ENCODE measurements at places on chromosomes 3 and 15.
A peak's percentile ranks its signal among the peaks of the same experiment; 100 is the strongest.

DNA sequence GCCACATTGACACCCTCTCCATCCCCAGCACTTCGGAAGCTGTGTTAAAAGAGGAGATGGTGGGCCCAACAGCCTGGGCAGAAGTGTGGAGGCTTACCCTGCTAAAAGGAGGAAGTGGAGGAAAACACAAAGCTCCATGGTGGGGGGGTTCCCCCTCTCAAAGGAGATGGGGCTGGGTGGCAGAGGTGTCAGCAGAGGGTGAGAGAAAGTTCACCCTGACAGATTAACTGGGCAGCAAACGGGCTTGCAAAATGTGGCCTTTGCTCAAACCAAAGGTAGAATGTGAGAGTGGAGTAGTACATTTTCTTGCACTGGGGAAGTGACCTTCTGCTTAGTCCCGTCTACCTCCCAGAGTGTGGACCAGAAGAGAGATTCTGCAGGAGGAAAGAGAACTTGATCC, 44.7 kb downstream of the MYO1E start:
- DNase-seq: no peak

- DNase-seq: peak; percentile 94
Measured at GRCh38 chr3:15601399-15602145, at the start of the genes BTD and HACL1. Gene BTD, plus strand, starts transcription at chr3:15601745. Its CDS starts 33,695 bp downstream, at chr3:15635440. Gene HACL1, minus strand, starts transcription at chr3:15601569. Its CDS starts 106 bp downstream, at chr3:15601463.

DNA sequence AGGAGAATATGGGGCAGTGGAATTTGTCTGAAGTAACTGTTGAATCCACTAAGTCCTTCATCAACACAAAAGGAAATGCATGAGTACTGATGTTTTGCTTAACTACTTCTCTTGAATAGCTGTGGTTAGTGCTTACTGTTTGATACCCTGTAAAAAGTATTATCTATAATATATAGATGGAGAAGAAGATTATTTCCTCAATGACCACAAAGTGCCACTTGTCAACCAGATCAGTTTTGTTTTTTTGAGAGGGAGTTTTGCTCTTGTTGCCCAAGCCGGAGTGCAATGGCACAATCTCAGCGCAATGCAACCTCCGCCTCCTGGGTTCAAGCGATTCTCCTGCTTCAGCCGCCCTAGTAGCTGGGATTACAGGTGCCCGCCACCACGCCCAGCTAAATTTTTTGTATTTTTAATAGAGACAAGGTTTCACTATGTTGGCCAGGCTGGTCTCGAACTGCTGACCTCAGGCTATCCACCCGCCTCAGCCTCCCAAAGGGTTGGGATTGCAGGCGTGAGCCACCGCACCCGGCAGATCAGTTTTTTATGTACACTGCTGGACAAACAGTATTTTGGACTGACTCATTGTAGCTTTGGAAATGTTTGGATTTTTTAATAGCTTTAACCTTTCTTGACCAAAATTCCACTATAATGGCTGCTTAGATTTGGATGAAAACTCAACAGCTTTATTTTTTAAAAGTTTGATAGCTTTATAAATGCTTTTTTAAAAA, 1.5 kb upstream of the RPLP1 start:
- peak; percentile 56 for DNase-seq

- no peak for DNase-seq
Measured at GRCh38 chr3:22922317-22922716, 280.8 kb upstream of the UBE2E2 start.

DNA sequence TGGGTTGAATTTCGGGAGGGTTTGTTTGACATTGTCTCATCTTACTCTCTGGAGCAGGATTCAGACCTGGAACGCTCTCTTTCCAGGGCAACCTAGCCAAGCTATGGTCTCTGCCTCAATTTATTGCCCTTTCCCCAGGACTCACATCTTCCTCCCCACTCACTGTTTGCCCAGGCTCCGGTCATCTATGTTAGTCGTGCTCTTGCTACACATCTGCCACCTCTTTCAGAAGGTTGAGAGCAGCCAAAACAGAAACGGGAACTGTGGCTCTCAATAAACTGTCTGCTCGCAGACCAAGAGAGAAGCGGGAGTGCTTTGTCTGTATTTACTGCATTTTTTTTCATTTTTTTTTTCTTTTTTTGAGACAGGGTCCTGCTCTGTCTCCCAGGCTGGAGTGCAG, 81.6 kb downstream of the ST6GAL1 start:
- no peak for DNase-seq

GRCh38 chr3:43817825-43818224, 127.1 kb downstream of the ABHD5 start:
- DNase-seq: no peak

DNA sequence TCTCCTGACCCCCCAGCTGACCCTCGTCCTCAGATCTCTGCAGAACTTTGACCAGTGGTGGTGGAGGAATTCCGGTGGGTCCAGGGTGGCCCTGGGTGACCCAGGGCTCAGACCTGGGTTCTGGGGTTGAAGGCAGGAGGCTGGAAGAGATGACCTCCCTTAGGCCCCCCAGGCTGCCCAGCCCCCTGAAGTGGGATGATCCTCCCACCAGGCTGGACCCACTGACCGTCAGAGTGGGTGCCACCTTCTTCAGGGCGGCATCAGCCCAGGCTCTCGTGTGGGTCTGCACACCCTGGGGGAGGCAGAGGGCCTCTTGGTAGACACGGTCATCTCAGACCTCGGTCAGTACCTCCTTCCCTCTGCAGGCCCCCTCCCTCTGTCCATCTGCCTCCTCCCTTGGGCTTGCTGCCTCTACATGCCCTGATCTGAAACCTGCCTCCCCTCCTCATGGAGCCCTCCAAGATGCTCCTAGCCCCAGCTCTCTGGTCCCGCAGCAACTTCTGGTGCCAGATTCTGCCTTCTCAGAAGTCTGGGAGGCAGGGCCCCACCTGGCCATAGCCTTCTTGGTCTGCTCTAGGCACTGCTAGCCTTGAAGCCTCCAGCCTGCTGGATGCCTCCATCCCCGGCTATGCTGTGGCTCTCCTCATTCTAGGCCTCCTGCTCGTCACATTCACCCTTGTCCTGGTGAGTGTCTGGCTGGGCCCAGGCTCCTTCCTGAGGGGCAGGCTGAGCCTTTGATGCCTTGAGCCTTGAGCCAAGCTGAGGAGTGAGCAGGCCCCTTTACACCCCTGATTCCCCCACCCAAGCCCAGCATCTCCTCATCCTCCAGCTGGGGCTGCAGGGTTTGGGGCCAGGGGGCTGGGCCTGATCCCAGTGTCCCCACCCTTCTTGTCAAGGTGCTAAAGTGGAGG, 49.1 kb upstream of the CSPG4 start:
- DNase-seq: no peak

GRCh38 chr3:105555206-105555605, 188.5 kb downstream of the ALCAM start:
- no peak for DNase-seq

DNA sequence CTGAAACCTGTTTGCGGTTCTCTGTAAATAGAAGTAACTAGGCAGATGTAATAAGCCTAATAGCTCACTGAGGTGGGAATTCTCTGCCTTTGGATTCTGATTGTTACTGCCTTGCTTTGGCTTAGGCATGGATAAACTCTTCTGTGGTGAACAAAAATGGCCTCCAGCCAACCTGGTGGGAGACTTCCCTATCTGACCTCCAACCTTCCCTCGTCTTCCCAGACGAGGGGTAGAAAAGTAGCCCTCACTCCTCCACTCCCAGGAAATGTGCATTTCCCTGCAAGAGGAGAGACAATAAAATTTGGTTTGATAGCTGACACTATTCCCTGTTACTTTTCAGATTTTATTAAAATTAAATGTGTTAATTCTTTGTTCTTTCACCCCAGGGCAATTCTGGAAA, 606 bp upstream of the CD96 start:
- no peak for DNase-seq

GRCh38 chr3:129867506-129868124, 25.9 kb downstream of the TMCC1 start:
- DNase-seq: no peak

DNA sequence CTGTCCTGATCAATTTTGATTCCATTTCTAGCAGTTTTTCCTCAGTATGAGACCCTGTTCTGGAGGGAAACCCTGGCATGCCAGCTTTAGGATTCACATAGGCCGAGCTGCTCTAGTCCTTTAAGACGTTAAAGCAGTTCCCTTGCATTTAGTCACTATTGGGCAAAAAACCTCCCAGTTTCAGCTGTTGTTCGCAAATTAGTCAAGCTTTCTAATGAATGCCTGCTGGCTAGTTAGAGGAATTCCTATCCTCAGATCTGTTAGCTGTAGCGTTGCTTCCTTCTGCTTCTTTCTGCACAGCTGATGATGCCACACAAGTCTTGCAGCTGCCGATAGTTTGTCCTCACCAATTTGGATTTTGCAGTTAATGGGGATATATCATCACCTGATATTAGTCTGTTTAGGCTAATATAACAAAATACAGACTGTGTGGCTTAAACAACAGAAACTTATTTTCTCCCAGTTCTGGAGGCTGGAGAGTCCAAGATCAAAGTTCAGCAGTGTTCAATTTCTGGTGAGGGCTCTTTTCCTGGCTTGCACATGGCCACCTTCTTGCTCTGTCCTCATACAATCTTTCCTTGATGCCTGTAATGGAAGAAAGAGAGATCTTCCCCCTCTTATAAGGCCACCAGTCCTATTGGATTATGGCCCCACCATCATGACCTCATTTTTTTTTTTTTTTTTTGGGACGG, 7.5 kb upstream of the UBL7 start:
- DNase-seq: no peak

DNA sequence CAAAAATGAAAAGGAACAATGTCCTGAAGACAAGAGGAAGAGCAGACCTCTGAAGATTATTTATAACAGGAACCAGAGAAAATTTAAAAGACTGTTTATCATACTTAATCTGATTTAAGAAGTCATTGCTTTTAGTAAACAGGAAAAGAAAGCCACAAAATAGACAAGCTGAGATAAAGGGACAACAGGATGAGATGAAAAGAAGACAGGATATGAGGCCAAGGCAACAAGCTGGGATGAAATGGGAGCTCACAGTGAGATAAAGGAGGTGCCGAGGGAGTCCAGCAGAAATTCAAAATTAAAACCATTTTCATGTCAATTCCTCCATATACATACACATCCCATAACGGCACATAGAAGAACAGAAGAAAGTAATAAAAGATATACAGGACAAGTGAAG, 277.0 kb downstream of the RBMS3 start:
- no peak for DNase-seq

DNA sequence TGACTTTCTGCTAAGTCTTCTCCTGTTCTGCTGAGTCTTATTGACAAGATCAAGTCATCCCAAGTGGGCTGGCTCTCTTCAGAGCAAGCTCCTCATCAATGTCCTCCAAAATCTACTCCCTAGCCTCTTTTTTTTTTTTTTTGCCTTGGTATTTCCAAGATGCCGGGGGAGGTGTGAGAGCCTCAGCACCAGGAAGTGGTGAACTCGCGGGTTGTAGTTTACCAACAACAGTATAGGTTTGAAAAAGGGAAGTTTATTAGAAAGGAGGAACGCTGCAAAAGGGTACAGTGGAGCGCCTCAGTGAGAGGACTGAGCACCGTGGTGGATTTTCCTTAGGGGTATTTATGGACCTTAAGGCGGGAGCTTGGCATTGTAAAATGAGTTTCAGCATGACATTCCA, 94.3 kb upstream of the SGO1 start:
- no peak for DNase-seq

GRCh38 chr3:47057212-47057671, 77.8 kb downstream of the NBEAL2 start:
- peak; percentile 80 for DNase-seq

DNA sequence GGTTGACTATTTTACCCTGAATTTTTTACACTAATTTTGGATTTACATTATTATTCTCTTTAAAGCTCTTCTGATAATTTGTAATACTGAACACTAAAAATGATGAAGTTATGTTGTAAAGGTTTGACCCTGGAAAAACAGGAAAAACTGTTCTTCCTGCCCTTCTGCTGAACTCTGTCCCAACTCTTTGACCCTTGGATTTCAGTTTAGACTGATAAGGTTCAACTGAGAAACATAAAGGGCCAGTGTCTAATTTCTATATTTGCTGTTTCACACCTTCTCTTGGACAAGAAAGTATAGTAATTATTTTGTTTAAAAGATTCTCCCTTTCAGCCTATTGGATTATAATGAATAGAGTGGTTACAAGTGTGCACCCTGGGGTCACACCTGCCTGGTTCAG, 12.8 kb upstream of the TMOD3 start:
- DNase-seq: no peak

GRCh38 chr3:107739227-107739626, 216.5 kb downstream of the BBX start:
- DNase-seq: no peak
